ENCODE measurements at places on chromosomes 4 and X. TPM values are rescaled to one million over a fixed set of nuclear protein-coding genes. Genes with fewer than 3 reads are reported as not detected.

Gene GATA1
- 1.3 TPM for polyA plus RNA-seq

Gene POU3F4
- 6.9 TPM for polyA plus RNA-seq

Gene STK32B
- polyA plus RNA-seq, result 10.7 TPM

Gene CSAG2
- not detected for polyA plus RNA-seq

Gene CXCL5
- polyA plus RNA-seq, result 0.11 TPM

Gene DIPK2B
- 10.1 TPM for polyA plus RNA-seq

Gene PNCK
- polyA plus RNA-seq, result 13.3 TPM

Gene ANOS1
- polyA plus RNA-seq, result 12.0 TPM

Gene GPRIN3
- polyA plus RNA-seq, result 6.5 TPM

Gene FAM47A
- polyA plus RNA-seq, result not detected

Gene PTTG2
- polyA plus RNA-seq, result not detected

Gene HSFX1
- 1.8 TPM for polyA plus RNA-seq

Gene NFXL1
- 25.6 TPM for polyA plus RNA-seq

Gene INTS6L
- 28.2 TPM for polyA plus RNA-seq

Gene PARM1
- polyA plus RNA-seq, result 48.4 TPM

Gene L1CAM
- 62.3 TPM for polyA plus RNA-seq

Gene CT47B1
- not detected for polyA plus RNA-seq

Gene XAGE2
- polyA plus RNA-seq, result not detected

Gene SATL1
- polyA plus RNA-seq, result 0.84 TPM

Gene UGT8
- 43.7 TPM for polyA plus RNA-seq

Gene USP17L5
- not detected for polyA plus RNA-seq

Gene SLC2A9
- 8.5 TPM for polyA plus RNA-seq

Gene P2RY4
- 0.17 TPM for polyA plus RNA-seq

Gene CLDN2
- polyA plus RNA-seq, result 52.1 TPM

Gene P2RY8
- 1.3 TPM for polyA plus RNA-seq

Gene LAGE3
- polyA plus RNA-seq, result 15.1 TPM

Gene FDCSP
- polyA plus RNA-seq, result 1.6 TPM

Gene ZRSR2
- 19.9 TPM for polyA plus RNA-seq

Gene APOO
- 43.5 TPM for polyA plus RNA-seq

Gene PABPC5
- 6.3 TPM for polyA plus RNA-seq

Gene MSX1
- polyA plus RNA-seq, result 1.6 TPM

Gene TMPRSS11A
- polyA plus RNA-seq, result not detected

Gene ANXA3
- polyA plus RNA-seq, result 43.7 TPM

Gene PDS5A
- polyA plus RNA-seq, result 60.3 TPM

Measured in left renal cortex interstitium (tissue), 4 donors.